ENCODE measurements at places on chromosomes 7 and 10.

GRCh38 chr10:74683621-74684364 is 142.6 kb upstream of the KAT6B start:
- no peak for DNase-seq

DNA sequence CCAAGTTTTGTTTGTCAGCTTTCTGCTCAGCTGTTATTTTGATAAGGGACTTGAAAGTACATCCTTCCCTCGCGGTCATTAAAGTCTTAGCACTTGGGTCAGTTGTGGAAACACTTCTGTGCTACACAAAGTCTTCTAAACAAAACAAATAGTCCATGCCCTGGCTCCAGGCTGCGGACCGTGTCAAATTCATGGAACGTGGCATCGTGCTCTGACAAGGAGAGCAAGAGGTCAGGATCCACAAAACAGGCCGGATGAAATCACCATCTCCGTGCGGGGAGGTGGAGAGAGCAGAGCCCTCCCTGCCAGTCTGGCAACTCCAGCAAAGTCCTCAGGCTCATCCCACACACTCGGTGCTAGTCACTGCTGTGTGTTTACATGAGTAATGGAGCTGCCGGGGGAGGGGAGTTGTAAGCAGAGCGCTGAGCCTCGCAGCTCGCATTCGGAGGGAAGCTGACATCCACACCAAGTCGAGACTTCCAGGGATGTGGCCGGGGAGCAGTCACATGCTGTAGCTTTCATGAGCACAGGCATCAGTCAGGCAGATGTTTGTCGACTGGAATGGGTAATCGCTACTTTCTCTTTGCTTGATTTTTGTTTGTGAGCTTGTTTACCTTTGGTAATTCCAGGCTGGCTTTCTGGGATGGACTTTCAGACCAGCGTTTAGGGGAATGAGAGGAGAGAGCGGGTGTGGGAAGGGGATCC is 147.6 kb downstream of the ARID5B start:
- peak; percentile 73 for DNase-seq

DNA sequence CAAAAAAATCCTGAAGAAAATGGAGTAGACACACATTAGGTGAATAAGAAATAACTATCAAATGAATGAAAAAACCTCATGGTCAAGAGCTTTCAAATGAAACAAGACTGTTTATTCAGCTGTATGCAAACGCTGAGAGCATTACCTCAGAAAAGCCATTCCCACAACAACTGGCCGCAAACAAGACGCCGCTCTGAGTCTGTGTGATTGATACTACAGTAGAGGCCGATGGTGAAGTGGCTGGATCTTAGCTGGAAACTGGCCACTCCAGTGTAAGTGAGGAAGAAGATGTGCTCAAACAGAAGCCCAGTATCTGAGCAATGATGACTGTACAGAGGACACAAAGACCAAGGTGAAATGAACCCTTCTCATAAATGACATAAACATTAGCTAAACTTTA is 252.4 kb upstream of the GHITM start:
- DNase-seq, result no peak

DNA sequence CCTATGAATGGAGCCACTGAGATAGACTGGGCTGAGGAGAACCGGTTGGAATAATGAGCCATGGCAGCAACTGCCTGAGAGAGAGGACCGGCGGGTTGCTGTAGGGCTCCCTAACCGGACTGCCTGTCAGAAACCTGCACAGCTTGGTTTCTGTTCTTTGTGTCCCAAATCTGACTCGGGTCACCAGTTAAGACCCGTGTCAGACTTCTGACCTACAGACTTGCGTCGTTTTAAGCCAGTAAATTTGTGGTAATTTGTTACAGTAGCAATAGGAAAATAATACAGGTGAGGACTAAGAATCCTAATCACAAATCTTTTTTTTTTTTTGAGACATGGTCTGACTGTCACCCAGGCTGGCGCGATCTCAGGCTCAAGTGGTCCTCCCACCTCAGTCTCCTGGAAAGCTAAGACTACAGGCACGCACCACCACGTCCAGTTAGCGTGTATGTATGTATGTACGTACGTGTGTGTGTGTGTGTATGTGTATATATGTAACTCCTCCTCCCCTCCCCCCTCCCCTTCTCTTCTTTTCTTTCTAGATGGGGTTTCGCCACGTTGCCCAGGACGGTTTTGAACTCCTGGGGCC is 672 bp upstream of the DDX56 start:
- no peak for DNase-seq

- no peak for DNase-seq
Observed at GRCh38 chr7:12146813-12147212, 64.3 kb upstream of the TMEM106B start.

DNA sequence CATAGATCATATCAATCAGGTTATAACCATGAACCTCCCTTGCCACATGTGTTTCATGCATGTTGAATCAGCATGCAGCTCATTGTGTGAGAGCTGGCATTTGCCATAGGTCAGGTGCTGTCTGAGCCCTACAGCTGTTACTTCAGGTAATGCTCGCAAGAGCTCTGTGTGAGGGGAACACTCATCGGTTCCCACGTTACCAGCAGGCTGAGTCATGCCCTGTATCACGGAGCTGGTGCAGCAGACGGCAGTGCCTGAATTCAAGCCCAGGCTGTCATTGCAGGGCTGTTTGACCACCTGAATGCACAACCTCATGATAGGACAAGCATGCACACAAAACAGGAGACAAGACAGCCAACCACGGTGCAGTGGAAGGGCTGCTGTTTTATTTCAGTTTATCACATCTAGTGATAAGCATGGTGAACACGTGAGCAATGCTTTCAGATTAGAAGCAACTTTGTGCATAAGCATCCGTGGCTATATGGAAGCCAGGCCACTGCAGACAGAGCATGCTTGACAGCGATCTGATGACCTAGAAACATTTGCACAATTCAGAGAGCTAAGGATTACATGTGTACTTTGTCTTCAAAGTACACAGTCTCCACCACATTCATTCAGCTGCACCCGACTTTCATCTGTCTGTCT is 56.4 kb upstream of the PFKP start:
- DNase-seq, result no peak

DNA sequence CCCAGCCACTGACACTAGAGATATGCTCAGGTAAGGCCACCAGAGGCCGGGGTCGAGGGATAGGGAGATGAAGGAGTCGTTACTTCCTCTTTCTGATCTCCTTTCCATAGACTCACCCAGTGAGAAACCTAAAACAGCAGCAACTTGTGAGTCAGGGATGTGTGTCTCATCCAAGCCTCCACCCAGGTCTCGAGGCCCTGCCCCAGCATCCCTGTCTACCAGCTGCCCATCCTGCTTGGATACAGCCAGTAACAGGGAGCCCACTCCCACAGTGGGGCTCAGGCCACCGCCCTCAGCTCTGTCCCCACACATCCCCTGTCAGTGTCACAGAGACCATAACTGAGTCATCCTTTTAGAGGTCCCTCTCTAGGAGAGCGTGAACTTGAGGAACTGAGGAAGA is 49.6 kb upstream of the CHST15 start:
- DNase-seq, result no peak

DNA sequence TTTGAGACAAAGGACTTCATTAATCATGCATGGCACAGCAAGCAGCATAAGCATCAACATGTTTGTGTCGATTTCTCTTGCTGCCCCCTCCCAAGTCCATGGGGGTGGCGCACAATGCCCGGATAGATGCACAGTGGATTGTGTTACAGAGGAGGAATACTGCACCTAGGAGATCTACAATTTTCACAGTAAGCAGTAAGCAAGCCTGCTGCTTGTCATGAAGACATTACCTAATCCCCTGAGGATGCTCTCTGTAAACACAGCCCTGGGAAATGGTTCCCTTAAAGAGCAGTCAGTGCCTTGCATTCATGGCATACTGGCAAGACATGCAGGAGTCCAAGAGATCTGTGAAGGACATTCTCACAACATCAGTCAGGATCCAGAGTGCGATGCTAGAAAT is 137.7 kb downstream of the ETV1 start:
- DNase-seq, result no peak

Data from activated CD4-positive, alpha-beta T cell treated with anti-CD3 and anti-CD28 coated beads for 24 hours (primary cell).